H4 (cell line): ENCODE measurements at places on chromosomes 1 and 21. TPM values are rescaled to one million over a fixed set of nuclear protein-coding genes. Genes with fewer than 3 reads are reported as not detected.

GRCh38 chr21:26842300-26842699 lies 2.9 kb downstream of the ADAMTS1 start:
- peak; percentile 72 for DNase-seq

GRCh38 chr21:39674801-39675200 lies 62.1 kb downstream of the B3GALT5 start:
- no peak for DNase-seq

Gene A3GALT2
- not detected in 2 replicates for total RNA-seq

Gene AXDND1
- 3.0 TPM in 1 of 2 replicates, not detected in the other for total RNA-seq

Gene RPTN
- not detected in 2 replicates for total RNA-seq

DNA sequence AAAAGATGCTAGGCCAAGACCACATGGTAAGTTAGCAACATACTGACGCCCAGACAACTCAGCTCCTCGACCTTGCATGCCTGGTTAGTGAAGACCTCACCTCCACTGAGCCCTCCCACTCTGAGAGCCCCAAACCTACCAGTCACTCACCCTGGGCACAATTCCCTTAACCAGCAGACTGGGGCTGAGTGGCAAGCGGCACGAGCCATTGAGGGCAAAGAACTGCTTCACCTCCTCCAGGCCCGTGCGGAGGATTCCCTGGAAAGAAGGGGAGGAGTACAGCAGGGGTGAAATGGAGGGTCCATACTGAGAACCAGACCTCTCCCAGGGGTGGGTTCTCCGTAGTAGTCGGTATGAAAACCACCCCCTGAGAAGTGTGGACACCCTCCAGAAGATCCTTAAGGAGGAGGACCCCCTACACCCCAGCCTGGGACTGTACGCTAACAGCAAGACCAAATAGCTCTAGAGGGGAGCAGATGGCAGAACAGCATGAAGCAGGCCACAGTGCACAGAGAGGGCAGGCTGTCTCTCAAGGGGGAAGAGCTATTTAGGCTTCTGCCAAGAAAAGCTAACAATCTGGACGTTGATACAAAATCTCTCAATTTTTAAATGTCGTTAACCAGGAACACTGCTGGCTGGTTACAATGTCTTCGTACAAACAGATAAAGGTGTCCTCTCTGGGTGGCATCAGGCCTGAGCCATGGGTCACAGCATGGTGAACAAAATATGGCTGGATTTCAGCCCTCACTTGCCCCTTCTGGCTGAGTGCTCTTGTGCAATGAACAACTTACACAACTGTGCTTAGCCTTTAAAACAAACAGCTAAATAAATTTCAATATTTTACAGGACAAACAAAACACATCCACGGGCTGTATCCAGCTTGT lies 31.0 kb upstream of the PPP1R15B start:
- DNase-seq: no peak

GRCh38 chr1:204110894-204111633 lies 38.1 kb downstream of the SOX13 start:
- DNase-seq: no peak

DNA sequence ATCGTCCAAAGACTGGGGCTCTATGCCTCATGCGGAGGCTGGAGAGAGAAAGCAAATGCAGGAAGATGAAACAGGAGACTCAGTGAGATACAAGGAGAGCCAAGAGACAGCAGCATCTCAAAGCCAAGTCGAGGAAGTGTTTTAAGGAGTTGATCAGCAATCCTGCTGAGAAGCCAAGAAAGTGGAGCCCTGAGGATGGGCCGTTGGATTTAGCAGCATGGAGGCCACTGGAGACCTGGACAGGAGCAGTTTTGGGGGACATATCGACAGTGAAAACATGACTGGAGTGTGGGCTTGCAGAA lies 107.4 kb upstream of the ZBTB40 start:
- no peak for DNase-seq

- DNase-seq: no peak
Observed at GRCh38 chr1:53449693-53450092, 9.5 kb upstream of the DMRTB1 start.
